T-helper 2 cell (primary cell): ENCODE measurements at places on chromosomes 1 and 21.

- no peak for DNase-seq
Measured at GRCh38 chr1:172902200-172902599, 148.5 kb downstream of the TNFSF18 start.

DNA sequence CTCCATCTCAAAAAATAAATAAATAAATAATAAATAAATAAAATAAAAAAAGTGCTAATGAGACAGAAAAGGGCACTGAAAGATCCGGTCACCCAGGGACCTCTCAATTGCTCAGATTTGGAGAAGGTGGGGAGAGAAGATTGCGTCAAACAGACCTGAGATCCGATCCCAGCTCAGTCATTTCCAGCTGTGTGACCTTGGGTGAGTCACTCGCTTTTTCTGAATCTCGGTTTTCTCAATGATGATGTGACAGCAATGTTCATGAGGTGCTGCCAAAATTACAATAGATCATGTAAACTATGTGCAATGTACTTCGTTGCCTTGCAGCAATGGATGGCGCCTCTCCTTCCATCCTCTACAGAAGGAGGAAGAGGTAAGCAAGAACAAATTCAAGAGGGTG is 11.1 kb upstream of the MEF2D start:
- DNase-seq, result no peak

DNA sequence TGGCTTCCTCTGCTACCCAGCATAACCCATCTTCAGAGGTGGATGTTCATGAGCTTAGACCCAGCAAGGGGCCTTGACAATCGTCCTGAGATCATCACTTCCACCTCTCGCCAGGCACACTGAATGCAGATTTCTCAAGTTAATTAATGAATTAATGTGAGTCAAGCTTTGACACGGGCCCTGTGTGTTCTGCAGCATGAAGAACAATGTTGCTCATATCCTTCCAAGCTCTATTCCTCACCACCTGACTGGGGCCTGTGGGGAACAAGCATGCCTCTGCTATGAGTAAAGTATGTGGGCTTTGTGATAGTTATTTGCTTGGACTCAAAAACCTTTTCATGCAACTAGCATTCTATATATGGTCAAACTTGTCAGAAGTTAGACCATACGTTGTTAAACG is 122.0 kb downstream of the SEC16B start:
- DNase-seq, result no peak

DNA sequence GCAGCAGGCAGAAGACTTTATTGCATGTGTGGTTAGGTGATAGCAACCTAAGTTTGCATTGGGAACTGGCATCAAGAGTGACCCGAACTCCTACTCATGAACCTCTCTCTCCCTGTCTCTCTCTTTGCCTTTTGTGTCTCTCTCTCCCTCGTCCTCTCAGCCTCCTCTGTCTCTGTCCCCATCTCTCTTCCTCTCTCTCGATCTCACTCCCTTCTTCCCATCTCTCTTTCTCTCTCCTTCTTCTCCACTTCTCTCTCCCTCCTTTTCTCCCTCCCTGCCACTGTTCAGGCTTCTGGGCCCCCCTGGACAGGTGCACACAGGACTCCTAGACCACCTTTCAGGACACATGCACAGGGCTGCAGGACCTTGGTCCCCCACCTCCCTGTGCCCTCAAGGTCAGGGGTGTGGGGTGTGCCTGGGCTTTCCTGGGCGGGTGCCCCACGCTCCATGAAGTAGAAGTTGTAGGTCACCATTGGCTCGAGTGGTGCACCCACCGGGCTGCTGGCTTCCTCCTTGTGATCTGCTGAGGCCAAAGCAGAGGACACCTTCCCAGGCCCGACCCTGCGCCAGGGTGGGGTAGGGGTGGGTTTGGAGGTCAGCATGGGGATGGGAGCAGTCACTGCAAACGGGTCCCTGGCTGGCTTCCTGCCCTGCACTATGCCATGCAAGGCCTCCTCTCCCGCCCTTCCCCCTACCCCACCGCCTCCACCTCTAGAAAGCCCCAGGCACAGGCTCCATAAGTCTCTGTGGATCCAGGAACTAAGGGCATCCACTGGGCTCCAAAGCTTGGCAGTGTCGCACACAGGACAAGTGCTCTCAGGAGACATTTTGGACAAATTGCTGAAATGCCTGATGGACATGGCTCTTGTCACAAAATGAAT is 13.2 kb upstream of the ZBTB17 start:
- DNase-seq, result no peak

DNA sequence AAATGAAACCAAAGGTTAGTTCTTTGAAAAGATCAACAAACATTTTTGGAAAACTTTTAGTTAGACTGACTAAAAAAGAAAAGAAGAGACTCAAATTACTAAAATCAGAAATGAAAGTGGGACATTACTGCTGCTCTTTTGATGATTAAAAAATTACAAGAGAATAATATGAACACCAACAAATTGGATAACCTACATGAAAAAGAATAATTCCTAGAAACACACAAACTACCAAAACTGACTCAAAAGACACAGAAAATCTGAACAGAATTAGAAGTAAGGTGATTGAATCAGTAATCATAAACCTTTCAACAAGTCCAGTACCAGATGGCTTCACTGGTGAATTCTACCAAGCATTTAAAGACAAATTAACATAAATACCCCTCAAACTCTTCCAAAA is 5.6 kb downstream of the KIFAP3 start:
- DNase-seq, result no peak

- DNase-seq, result no peak
Measured at GRCh38 chr1:48022306-48022705, 25.1 kb upstream of the TRABD2B start.

DNA sequence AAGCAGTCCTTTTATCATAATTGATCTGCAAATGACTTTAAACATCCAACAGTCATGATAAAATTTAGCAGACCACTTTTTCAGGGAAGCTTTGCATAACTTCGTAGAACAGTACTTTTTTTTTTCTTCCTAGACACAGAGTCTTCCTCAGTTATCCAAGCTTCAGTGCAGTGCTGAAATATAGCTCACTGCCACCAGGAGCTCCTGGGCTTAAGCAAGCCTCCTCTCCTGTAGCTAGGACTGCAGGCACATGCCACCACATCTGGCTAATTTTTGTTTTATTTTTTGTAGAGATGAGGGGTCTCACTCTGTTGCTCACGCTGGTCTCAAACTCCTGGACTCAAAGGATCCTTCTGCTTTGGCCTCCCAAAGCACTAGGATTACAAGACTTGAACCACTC is 3.8 kb downstream of the F13B start:
- no peak for DNase-seq

- no peak for DNase-seq
Measured at GRCh38 chr21:20257052-20257740, 741.0 kb upstream of the NCAM2 start.

- DNase-seq, result no peak
Measured at GRCh38 chr1:145935708-145936107, 8.4 kb upstream of the RBM8A start.

GRCh38 chr1:64986903-64987871 is 20.8 kb upstream of the JAK1 start:
- DNase-seq, result no peak

- no peak for DNase-seq
Measured at GRCh38 chr1:203197625-203198024, 11.1 kb upstream of the CHI3L1 start.

DNA sequence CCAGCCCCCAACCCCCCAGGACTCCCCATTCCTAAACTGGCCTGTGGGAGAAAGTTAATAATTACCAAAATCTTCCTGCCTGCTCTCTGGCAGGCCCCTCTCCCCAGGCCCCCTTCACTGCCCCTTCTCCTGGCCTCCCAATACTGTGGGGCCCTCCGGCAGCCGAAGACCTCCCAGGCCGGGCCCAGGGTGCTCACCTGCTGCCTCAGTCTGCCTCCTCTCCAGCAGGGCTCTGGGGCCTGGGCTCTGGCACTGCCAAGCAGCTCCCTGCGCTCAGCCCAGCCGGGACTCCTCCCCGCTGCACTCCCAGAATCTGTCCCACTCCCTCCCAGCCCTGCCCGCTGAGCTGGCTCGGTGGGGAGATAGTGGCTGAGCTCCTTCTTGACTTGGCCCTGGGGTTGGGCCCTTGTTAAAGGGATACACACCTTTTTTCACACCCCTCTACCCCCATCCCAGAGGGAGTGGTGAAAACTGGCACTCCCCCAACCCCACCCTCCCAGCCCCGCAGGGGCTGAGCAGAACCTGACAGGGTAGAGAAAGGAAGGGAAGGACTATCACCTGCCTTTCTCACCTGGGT is at the start of gene S100A16:
TSS of gene S100A16 (minus strand) at position 383 of the 577 bp plus-strand sequence. CDS start 4,986 bp downstream, outside the sequence.
- DNase-seq, result no peak

GRCh38 chr1:225777583-225778336 is at the start of gene SRP9:
Gene SRP9 (plus strand): TSS chr1:225777826. CDS start chr1:225777941, 115 bp downstream.
- DNase-seq, result peak; percentile 98

GRCh38 chr21:31298618-31299269 is 45.3 kb downstream of the TIAM1 start:
- no peak for DNase-seq

DNA sequence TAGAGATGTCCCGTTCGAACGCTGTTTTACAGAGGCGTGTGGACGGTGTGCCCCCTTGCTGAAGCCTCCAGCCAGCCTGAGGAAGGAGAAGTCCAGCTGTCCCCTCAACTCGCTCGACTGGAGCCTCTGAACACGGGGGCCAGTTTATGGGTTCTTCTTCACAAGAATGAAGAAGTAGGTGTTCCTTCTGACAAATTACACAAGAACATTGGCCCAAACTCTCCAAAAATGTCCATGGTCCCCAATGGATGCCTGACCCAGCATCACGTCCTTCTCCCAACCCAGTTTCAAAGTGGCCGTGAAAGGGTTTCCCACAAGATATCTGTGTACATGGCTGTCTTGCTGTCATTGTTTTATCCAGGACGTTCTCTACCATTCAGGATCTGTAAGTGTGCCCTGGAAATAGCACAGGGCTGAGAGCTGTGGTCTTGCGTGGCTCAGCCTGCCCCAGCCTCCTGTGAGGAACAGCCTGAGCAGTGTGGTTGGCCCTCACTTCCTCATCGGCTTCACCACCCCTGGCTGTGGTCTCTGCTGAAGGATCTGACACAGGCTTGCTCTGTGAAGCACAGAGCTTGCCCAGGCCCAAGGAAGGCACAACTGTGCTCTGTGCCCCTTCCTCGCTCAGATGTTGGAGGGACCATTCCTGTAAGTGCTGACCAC is 1.0 kb upstream of the S100B start:
- no peak for DNase-seq

- no peak for DNase-seq
Measured at GRCh38 chr1:67169496-67169895, 3.2 kb downstream of the IL23R start.

DNA sequence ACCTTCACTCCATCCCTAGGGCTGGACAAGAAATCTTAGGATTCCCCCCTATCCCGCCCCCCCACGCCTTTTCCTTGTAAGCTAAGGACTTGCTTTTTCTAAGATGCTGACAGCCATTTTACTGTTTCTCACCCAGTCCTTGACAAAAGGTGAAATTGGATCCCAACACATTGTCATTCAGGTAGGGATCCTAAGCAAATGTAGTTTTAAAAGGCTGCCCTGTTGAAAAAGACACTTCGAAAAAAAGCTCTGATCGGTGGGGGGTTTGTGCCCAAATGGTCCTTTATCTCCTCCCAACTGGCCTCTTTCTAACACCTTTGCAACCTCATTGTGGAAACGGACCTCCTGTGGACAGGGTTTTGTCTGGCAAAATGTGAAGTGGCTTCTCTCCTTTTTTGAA is 2.9 kb downstream of the CACHD1 start:
- DNase-seq, result no peak

- DNase-seq, result no peak
Measured at GRCh38 chr1:214917081-214917635, 165.4 kb upstream of the KCNK2 start.

DNA sequence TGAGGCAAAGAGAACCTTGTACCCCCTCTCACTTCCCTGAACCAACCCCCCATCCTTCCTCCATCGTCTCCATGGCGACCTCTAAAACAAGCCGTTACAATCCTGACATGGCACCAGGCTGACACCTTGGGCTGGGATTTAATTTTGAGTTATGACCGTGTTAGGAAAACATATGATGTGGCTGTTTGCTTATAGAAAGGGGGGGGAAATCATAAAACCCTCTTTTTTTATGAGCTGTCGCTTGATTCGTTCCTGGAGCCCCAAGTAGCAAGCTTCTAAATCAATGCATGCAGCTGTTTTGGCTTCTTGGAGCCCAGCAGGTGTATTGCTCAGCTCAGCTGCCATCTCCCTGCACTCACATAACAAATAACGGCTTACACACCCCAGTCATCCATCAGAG is 301.2 kb upstream of the SPAG17 start:
- DNase-seq, result no peak

DNA sequence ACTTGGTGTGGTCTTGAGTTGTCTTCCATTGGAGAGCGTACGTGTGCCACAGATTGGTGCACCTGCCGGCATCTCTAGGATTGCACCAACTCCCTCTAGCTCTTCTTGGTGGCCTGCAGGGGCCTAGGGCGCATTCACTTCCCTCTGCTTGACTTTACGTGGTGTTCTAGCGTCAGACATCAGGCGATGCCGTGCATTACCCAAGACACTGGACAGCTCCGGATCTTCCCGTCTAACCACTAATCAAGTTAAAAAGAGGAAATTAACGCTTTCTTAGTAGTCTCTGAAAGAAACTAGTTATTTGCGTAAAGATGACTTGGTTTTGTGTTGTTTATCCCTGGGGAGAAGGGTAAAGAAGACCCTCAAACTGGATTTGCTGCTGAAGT is 510 bp upstream of the IL10RB start:
- no peak for DNase-seq

GRCh38 chr1:19670787-19671186 is 6.1 kb downstream of the HTR6 start:
- no peak for DNase-seq

- peak; percentile 36 for DNase-seq
Measured at GRCh38 chr1:16921391-16922185, at the start of gene CROCC. Gene CROCC (plus strand): TSS chr1:16921931. CDS start chr1:16922019, 88 bp downstream.

- DNase-seq, result no peak
Measured at GRCh38 chr1:30966690-30967369, 58.3 kb upstream of the SDC3 start.

DNA sequence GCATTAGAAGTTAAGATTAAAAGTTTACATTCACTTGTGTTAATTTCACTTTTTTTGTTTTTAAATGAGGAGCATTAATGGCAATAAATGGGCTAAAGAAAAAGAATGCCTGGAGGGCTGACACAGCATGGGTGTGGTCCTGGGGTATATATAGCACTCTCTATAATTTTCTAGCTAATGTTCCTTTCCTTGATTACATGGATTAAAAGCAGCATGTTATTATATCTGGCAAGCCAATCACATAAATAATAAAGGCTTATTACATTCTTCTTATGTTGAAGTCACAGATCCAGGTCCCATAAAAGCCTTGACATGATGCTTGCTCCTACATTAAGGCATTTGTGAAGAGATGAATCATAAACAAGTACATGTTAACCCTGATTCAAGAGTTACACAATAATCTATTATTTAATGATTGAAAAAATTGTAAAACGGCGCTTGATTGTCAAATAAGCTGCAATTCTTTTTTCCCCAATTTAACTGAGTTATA is 91.4 kb downstream of the LYPLAL1 start:
- DNase-seq, result no peak

GRCh38 chr1:172251486-172251885 is 169.0 kb upstream of the C1orf105 start:
- no peak for DNase-seq

DNA sequence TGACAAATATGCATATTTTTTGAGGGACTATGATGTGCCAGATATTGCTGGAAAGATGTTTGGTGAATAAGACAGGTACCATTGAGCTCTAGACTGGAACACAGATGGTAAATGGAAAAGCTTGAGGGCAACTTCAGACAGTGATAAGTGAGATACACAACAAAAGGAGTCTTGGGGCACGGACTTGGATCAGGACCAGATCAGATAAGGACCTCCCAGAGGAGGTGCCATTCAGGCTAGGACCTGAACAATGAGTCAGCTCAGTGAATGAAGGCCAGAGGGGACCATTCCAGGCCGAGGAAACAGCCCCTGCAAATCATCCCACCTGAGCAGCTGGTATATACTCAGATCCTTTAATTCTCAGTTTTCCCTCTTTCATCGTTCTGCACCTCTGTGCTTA is 1.8 kb upstream of the KCNJ15 start:
- DNase-seq, result no peak
